ENCODE measurements at places on chromosomes 5 and 9.
A peak's percentile ranks its signal among the peaks of the same experiment; 100 is the strongest.

- DNase-seq, result no peak
Measured at GRCh38 chr5:149767281-149767550, 37.1 kb downstream of the PPARGC1B start.

DNA sequence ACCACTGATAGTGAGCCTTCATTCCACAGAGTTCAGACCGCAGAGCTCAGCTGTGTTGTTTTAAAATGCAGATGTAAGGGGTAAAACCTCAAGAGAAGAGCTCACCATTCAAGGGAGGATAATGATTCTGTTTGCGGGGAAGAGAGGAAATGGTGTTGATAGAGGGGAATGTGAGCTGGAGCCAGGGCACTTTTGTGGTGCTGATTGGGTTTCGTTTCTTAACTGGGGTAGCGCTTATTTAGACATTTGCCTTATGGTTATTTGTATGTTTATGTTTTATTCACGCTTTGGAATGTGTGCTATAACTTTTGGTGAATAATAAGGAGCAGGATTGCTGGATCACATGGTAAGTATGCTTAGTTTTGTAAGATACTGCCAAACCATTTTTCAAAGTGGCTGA is 42.5 kb downstream of the STXBP1 start:
- DNase-seq, result peak; percentile 3

DNA sequence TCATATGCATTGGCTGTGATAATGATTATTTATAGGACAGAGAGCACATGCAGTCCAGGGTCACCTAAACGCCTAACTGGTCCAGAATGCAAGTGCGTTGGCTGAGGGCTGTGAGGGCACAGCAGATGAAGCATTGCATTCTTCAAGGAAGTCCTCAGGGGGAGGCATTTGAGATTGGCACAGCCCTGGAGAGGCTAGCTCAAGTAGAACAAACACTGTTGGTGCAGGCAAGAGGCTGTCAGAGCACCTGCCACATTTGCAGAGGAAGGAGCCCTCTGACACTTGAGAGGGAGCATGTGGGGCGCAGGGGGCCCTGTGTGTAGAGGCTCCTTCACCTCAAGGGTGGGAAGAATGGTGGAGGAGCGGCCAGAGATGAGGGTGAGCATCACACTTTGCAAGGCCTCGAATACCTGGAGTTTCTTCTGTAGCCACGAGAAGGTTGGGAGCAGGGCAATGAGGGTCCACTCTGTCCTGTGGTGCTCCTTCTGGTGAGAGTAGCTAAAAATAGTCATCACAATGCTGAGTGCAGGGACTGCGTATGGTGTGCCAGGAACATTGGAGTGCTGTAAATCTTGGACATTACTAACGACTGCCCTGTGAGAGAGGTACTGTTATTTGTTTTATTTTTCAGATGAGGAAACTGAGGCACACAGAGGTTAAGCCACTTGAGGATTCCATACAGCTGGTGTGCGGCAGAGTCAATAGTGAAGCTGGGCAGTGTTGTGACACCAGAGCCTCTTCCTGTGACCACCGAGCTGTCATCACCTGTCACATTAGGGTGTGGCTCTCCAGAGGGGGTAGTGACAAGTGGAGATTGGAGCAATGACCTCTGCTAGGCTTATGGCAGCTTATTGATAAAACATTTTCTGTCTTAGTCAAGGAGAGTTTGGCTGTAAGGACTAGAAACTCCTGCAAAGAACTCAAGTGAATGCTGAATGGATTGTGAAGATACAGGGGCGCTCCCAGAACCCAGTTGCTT is 100.2 kb downstream of the PIP5K1B start:
- DNase-seq, result no peak

DNA sequence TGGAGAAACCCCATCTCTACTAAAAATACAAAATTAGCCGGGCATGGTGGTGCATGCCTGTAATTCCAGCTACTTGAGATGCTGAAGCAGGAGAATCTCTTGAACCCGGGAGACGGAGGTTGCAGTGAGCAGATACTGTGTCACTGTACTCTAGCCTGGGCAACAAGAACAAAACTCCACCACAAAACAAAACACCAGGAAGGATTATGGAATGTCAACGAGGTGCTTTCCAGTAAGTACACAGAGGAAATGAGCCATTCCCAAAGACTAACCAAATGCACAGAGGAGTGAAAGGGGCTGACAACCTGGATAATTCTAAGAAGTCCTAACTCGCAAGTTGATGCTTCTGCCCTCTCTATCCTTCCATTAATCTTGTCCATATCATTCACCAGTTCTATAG is 126.1 kb upstream of the RETREG1 start:
- DNase-seq, result peak; percentile 54

GRCh38 chr9:4780651-4781050 is 12.1 kb upstream of the RCL1 start:
- DNase-seq, result no peak

GRCh38 chr9:131125288-131126058 is at the start of gene NUP214:
Gene NUP214 (plus strand): TSS chr9:131125586. CDS start chr9:131125705, 119 bp downstream.
- DNase-seq, result peak; percentile 98

- DNase-seq, result no peak
Measured at GRCh38 chr9:135983208-135984071, 22.3 kb upstream of the UBAC1 start.

- DNase-seq, result no peak
Measured at GRCh38 chr5:109921735-109922380, 232.1 kb downstream of the MAN2A1 start.

DNA sequence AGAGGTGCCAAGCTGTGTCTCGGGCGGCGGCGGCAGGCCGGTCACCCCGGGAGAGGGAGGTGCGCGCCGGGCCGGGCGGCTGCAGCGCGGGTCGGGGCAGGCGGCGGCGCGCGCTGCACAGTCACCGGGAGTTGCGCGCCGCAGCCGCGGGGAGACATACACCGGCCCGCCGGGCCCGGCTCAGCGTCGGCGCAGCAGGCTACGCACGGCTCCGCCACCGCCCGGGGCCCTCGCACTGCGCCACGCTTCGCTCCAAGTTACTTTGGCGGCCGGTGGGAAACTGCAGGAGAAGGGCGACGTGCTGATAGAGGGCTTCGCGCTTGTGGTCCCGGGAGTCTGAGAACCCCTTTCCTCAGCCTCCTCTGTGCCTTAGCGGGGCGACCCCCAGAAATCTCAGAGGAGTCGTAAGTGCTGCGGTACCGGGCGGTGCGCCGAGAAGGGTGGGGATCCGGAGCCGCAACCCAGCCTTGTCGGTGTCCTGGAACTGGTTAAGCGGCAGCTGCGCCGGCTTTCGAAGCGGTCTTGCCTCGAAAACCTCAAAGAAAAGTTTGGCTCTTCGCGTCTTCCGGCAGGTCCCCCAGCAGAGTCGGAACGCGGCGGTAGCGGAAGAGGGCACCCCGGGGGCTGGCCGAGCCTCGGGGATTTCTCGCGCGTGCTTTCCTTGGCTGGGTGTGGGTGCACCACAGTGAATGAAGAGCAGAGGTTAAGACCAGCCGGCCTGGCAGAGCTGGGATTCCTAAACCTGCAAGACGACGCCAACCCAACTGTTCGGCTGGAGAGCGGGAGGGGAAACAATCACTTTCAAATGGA is at the start of gene EFNA5:
Gene EFNA5, minus strand, starts transcription at position 6 of the 810 bp plus-strand sequence.
- DNase-seq, result peak; percentile 52
